ENCODE measurements at places on chromosomes 3 and 15.

GRCh38 chr3:173796890-173797289 lies 399.3 kb downstream of the NLGN1 start:
- DNase-seq = no peak

- DNase-seq = peak; percentile 21
These were observed 67.2 kb downstream of the PEX5L start for GRCh38 chr3:179969525-179969924.

- no peak for DNase-seq
These were observed 4.6 kb upstream of the TRA2B start for GRCh38 chr3:185942396-185942795.

GRCh38 chr3:44924457-44925084 lies 50.2 kb downstream of the TGM4 start:
- peak; percentile 44 for DNase-seq

DNA sequence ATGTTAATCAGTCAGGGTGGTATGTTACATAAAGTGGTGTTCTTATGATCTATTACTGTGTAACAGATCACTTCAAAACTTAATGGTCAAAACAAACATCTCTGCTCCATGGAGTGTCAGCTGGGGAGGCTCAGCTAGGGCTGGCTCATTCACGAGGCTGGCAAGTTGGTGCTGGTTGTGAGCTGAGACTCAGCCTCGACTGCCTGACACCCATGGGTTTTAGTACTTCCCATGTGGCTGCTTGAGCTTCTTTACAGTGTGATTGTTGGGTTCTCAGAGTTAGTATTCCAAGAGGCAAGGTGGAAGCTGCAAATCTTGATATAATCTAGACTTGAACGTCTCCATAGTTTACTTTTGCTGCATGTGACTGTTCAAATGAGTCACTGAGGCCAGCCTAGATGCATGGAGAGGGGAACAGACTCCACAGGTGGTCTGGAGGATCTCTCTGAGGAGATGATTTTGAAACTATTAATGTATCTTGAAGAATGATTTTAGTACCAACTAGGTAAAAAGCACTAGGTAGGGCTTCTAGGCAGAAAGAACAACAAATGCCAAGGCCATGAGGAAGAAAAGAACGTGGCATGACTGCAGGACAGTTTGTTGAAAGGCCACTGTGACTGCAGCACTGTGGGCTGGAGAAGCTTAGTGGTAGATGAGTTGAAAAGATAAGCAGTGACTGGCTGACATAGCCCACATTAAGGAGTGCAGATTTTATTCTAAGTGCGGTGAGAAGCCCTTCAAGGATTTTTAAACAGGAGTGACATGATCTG lies 281.1 kb upstream of the PROK2 start:
- no peak for DNase-seq

GRCh38 chr3:53728606-53729005 lies 117.6 kb downstream of the CHDH start:
- no peak for DNase-seq

All from GM03348 (cell line).